ENCODE measurements at places on chromosomes 6 and 20.

DNA sequence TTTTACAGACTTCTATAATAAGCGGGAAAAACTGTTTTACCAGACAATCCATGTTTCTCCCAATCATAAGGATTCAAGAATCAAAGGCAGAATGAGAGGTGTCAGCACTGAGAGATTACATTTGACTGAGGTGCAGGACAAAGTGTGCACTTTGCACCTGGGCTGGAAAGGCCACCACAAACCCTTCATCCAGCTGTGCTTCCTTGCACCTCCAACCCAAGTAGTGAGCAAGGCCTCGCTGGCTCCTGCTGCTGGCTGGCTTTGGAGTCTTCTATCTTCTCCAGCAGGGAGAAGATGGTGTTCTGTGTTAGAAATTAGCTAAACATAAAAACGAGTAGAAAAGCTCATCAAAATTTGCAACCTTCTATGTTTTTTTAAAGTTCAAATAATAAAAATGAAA lies 77.7 kb downstream of the CHD6 start:
- no peak for DNase-seq

DNA sequence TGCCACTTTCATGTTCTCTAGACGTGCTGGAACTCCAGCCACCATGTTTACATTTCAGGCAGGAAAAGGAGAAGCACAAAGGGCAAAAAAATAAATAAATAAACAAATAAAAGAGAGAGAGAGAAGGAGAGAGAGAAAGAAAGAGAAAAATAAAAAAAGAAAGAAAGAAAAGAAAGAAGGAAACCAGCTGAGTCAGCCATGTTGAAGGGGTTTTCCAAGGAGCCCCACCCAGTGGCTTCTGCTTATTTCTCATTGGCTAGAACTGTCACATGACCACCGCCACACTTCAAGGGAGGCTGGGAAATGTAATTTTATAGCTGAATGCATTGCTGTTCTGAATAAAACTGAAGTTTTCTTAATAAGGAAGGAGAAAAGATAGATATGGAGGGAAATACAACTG lies 71.1 kb downstream of the BFSP1 start:
- no peak for DNase-seq

- DNase-seq: no peak
Measured at GRCh38 chr20:52601295-52601971, 370.7 kb upstream of the TSHZ2 start.

GRCh38 chr20:58980711-58981627 lies at the start of gene NELFCD:
TSS of gene NELFCD (plus strand) at chr20:58981256. CDS start at chr20:58981310, 54 bp downstream.
- DNase-seq: peak; percentile 84

- no peak for DNase-seq
Measured at GRCh38 chr6:136762022-136762975, 30.0 kb downstream of the MAP3K5 start.

DNA sequence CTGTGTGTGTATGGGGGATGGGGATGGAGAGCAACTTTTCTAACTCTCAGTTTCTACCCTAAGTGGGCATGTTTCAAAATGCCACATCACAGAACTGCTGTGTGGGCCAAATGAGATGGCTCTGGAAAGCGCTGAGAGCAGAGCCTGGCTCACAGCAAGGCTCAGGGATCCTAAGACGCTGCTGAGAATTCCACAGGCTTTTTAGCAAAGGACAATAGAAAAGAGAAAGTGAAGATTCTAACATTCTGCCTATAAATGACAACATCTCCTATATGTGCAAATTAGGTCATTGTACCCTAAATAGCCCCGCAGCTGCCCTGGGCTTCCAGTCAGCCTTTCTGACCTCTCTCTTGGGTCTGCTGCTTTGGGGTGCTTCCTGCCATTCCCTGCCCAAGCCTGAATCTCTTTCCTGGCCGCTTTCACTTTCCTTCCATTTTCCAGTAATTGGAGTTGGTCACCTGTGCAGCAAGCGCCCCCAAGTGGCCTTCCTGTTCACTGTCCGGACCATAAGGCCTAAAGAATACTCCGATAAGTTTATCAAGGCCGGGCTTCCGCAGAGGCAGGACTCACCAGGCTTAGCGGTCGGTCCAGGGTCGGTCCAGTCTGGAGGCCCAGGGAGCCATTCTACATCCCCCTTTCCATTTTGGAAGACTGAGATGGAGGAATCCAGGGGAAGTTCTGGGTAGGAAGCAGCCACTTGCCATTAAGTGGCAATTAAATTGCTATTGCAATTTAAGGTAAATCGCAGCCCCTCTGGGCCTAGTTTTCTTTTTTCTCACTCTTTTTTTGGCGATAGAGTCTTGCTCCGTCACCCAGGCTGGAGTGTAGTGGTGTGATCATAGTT lies 6.7 kb upstream of the DDR1 start:
- peak; percentile 21 for DNase-seq

GRCh38 chr6:68572525-68572924 lies 62.6 kb upstream of the ADGRB3 start:
- peak; percentile 42 for DNase-seq

DNA sequence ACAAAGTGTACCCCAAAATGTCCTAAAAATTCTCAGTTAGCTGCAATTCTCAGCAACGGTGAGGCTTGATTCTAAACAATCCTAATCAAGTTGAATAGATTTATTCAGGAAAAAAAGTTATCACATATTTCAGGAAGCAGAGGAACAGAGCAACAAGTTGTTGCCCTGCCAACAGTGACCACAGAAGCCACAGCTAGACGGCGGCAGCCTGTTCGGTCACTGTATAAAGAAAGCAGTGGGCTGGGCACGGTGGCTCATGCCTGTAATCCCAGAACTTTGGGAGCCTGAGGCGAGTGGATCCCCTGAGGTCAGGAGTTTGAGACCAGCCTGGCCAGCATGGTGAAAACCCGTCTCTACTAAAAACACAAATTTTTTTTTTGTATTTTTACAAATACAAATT lies 171.2 kb upstream of the BMP5 start:
- DNase-seq: no peak

- no peak for DNase-seq
Measured at GRCh38 chr20:4661191-4661590, 60.5 kb upstream of the PRND start.

DNA sequence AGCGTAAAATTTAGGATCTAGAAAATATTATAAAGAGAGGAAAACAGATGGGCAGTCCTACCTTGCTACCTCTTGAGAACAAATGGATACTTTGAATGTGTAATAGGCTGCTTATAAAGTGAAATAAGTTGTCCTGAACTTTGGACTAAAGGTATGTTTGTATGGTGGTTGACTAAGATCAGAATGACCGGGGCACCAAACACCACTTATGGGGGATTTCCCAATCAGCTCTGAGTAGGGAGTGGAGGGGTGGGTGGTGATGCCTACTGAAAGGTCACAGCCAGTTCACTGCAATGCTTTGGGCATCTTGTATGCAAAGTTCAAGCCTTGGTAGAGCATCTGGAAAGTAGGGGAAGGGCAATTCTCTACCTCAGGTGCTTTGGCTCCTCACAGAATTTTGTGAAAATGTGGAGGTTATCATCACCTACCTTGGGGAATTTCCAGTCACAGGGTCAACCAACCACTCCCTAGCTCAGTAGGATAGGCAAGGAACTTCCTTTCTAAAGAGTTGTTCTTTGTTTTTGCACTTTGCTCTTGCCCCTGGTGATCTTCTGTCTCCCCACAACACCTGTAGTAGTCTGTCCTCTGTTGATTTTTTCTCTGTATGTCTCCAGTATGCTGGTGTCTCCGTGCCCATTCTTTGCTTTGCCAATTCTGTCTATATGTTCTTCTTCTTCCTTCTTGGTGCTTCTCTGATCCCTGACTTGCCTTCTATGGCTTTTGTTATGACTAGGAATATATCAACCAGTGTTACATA lies at the start of gene TRIM31:
Gene TRIM31, minus strand, starts transcription at position 88 of the 757 bp plus-strand sequence. CDS start 285 bp downstream, outside the sequence.
- DNase-seq: no peak

GRCh38 chr20:22823119-22823518 lies 212.0 kb upstream of the SSTR4 start:
- no peak for DNase-seq

GRCh38 chr20:11158146-11158545 lies 484.3 kb upstream of the JAG1 start:
- no peak for DNase-seq

- DNase-seq: no peak
Measured at GRCh38 chr6:101912311-101912710, 518.8 kb downstream of the GRIK2 start.

GRCh38 chr20:48897305-48898010 lies 24.1 kb upstream of the ARFGEF2 start:
- DNase-seq: no peak

DNA sequence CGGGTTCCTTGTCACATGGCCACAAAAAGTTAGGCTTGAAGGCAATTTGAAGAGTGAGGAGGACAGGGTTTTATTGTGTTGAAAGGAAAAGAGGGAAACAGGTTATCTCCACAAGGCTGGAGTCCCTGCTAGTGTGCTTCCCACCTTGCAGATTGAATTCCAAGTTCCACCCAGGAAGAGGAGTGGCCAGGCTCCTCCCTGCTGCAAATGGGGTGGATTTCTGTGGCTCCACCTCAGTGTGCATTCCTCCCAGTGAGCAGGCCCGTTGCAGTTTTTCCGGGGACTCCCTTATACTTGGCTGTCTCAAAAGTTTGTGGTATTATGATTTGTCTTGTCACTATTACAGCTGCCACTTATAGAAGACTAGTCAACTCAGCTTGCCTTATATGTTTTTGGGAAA lies 281.8 kb upstream of the PLCB4 start:
- DNase-seq: no peak

Data from NCI-H2107 (cell line).